ENCODE measurements at places on chromosomes 4 and X. TPM values are rescaled to one million over a fixed set of nuclear protein-coding genes. Genes with fewer than 3 reads are reported as not detected.
A peak's percentile ranks its signal among the peaks of the same experiment; 100 is the strongest.

The SNCA gene
- total RNA-seq = 2.0 TPM

The PAK3 gene
- total RNA-seq = 0.53 TPM

The COL25A1 gene
- not detected for total RNA-seq

The CPZ gene
- not detected for total RNA-seq

The MAGEB1 gene
- not detected for total RNA-seq

The NLGN4X gene
- not detected for total RNA-seq

The CLGN gene
- not detected for total RNA-seq

The POF1B gene
- not detected for total RNA-seq

The CXCL11 gene
- total RNA-seq = 0.53 TPM

The LARP7 gene
- 53.3 TPM for total RNA-seq

The MAGEA4 gene
- not detected for total RNA-seq

GRCh38 chr4:154744341-154744926, 634 bp downstream of the LRAT start:
- DNase-seq = no peak

- DNase-seq = no peak
Observed at GRCh38 chrX:106742805-106743204, 16.3 kb downstream of the RNF128 start.

GRCh38 chr4:109559625-109559982, 442 bp upstream of the MCUB start:
- DNase-seq = no peak

DNA sequence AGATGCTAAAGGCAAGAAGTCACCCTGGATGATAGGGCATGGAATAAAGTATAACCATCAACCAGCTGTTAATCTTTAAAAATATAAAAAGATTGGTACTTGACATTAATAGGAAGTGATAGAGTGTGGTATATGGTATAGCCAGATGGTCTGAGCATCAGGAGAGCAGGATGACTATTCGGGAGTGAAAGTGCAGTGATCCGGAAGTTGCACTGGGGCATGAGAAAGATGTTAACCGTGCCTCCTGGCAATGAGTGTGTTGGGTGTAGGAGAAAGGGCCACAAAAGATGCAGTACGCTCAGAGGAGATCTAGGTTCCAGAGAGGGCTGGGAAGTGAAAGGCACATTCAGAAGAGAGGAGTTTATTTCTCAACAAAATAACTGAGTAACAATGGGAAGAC, 65.0 kb downstream of the TSPAN7 start:
- DNase-seq = no peak

DNA sequence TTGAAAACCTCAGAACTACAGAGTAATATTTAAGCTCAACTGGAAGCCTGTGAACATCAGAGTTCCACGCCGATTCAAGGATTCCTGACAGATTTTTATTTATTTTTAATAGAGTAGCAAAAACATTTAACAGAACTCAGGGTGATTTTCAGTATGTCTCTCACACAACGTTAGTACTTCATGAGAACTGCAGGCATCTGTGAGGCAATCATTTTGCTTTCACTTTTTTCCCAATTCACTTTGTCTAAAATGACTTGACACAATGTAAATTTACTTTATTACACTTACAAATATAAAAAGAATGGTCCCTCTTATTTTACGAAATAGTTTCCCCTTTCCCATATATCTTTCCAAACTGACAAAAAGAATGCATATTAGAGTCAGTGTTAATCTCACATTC, 869.5 kb upstream of the EPHA5 start:
- DNase-seq = no peak

DNA sequence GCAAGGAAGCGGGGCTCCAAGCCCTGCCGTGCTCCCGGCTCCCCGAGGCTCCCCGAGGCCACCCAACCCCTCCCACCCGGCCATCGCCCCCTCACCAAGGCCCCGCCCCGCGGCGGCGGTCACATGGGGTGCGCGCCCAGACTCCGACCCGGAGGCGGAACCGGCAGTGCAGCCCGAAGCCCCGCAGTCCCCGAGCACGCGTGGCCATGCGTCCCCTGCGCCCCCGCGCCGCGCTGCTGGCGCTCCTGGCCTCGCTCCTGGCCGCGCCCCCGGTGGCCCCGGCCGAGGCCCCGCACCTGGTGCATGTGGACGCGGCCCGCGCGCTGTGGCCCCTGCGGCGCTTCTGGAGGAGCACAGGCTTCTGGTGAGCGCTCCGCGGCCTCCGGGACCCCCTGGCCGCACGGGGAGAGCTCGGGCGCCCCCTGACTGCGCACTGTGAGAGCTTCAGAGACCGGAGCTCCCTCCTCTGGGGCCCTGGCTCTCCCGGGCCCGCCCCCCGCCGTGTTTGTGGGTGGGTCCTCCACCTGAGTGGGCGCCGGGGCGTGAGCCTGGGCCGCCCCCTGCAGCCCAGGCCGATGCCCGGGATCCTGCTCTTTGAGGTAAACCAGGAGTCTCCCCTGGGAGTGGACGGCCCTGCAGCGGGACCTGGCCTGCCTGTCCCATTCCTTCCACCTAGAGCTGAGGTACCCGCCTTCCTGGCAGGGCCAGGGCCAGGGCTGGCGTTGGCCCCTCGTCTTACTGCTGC, at the start of gene IDUA:
Gene IDUA (plus strand): TSS at position 166 of the 745 bp plus-strand sequence. CDS start 41 bp downstream, at position 207.
- DNase-seq = peak; percentile 91

- no peak for DNase-seq
Observed at GRCh38 chr4:48334900-48335384, 6.4 kb upstream of the SLAIN2 start.

GRCh38 chrX:69137371-69138117, 27.7 kb downstream of the PJA1 start:
- no peak for DNase-seq

DNA sequence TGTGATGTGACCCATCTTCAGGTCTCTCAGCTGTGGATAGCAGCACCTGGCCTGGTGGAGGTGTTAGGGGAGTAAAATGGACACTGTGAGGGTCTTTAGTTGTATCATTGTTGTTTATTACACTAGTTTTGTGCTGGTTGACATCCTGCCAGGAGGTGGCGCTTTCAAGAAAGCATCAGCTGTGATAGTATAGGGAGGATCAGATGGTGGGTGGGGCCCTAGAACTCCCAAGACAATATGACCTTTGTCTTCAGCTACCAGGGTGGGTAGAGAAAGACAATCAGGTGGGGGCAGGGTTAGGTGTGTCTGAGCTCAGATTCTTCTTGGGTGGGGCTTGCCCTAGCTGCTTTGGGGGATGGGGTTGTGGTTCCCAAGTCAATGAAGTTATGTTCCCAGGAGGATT, 162.8 kb downstream of the PPP1R2C start:
- DNase-seq = peak; percentile 39

DNA sequence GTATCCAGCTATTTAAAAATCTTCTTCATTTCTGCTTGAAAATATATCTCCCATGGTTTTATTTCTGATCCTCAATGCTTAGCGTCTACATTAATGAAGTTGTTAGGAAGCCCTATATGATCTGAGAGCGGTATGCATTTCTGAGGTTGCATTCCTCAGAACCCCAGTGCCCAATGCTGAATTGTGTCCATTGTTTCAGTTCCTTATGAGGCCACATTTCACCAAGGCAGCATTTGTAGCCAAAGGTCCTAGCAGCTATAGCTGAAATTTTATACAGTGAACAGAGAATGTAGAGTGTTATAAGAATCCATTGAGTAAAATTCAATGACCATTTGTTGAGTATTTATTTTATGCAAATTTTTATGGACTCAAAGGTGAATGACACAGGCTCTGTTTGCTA, 209.5 kb downstream of the PCDH7 start:
- no peak for DNase-seq

DNA sequence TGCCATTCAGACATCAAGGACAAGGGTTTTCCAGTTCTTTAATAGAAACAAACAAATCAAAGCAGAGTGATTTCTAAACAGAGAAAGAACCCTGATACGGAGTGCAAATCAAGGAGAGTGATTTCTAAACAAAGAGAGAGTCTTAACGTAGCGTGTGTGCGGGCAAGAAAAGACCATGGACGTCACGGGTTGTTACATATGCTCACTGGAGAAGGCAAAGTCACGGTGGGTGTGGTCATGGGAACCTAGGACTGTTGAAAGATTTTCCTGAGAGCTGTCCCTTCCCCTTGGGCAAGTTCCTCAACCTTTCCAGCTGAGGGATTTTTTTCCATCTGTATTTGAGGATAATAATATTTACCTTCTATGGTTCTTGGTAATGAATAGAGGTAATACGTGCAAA, 95.0 kb upstream of the SLC34A2 start:
- no peak for DNase-seq

- DNase-seq = no peak
Observed at GRCh38 chr4:187606581-187606980, 389.0 kb upstream of the ZFP42 start.

GRCh38 chr4:52196606-52197130, 145.6 kb downstream of the SPATA18 start:
- DNase-seq = no peak

DNA sequence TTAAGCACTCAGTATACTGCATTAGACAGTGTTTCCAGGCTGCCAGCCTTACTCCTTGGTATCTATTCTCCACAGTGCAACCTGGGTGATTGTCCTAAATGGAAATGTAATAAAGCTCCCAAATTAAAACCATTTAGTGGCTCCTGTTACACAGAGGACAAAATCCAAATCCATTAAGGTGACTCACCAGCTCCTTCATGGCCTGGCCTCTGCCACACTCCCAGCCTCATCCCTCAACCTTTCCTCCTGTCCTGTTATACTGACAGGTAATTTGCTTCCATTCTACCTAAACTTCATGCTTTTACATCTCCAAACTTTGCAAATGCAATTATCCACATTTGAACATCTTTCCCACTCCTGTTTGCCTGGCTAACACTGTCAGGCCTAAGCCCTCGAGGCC, 140.3 kb downstream of the INPP4B start:
- no peak for DNase-seq

- DNase-seq = no peak
Observed at GRCh38 chr4:102696758-102697157, 64.0 kb downstream of the MANBA start.

DNA sequence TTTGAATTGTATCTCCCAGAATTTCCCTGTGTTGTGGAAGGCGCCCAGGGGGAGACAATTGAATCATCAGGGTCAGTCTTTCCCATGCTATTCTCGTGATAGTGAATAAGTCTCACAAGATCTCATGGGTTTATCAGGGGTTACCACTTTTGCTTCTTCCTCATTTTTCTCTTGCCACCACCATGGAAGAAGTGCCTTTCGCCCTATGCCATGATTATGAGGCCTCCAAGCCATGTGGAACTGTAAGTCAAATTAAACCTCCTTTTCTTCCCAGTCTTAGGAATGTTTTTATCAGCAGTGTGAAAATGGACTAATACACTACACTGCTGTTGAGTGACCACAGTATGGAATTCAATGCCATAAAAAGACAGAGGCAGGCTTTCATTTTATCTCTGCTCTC, 12.2 kb downstream of the CENPC start:
- no peak for DNase-seq

GRCh38 chr4:2362266-2363055, 56.0 kb downstream of the ZFYVE28 start:
- no peak for DNase-seq

GRCh38 chr4:56149591-56149990, 200.8 kb downstream of the CEP135 start:
- no peak for DNase-seq

- no peak for DNase-seq
Observed at GRCh38 chrX:1124531-1124930, 87.9 kb downstream of the CRLF2 start.

- no peak for DNase-seq
Observed at GRCh38 chr4:137905930-137906329, 336.2 kb downstream of the SLC7A11 start.

DNA sequence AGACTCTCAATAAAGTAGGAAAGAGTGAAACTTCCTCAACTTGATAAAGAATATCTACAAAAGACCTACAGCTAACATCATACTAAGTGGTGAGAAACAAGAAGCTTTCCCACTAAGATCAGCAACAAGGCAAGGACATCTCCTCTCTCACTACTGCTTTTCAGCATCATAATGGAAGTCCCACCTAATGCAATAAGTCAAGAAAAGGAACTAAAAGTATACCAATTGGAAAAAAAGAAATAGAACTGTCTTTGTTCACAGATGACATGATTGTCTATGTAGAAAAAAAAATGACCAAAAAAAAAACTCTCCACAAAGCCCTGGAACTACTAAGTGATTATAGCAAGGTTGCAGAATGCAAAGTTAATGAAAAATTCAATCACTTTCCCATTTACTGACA, 25.1 kb upstream of the SH3RF1 start:
- no peak for DNase-seq
